GDM1 (cell line): ENCODE measurements at places on chromosomes 5 and 9.

GRCh38 chr9:85575868-85576267 lies 165.9 kb downstream of the AGTPBP1 start:
- no peak for DNase-seq

DNA sequence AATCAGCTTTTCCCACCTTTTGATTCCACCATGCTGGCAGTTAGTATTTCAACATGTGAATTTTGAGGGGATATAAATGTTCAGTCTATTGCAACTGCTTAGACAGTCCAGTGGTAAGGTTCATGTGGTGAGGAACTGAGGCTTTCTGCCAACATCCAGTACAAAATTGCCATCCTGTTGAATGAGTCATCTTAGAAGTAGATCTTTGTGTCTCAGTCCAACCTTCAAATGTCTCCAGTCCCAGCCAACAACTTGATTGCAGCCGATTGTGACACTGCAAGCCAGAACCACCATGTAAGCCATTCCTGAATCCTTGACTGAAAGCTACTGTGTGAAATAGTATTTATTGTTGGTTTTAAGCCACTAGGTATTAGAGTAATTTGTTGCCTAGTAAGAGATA lies 331.5 kb upstream of the GRIN3A start:
- no peak for DNase-seq

GRCh38 chr5:143605403-143606005 lies 202.0 kb upstream of the NR3C1 start:
- DNase-seq: no peak

DNA sequence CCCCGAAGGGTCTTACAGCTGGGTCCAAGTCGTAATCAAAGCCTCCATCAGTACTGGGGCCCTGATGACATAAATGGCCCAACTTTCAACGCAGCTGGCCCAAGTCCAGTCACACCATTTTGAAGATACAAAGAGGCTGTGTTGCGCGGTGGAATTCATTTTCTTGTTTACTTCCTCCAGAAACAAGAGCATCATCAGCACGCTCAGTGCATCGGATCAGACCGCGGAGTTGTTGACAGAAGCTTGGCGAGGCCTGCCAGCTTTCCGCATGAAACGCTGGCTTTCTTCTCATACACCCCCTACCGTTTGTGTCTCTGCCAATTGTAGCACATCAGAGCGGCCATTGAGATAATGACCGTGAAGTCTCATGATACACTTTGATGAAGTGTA lies 101.7 kb upstream of the SPATA31D4 start:
- DNase-seq: no peak

DNA sequence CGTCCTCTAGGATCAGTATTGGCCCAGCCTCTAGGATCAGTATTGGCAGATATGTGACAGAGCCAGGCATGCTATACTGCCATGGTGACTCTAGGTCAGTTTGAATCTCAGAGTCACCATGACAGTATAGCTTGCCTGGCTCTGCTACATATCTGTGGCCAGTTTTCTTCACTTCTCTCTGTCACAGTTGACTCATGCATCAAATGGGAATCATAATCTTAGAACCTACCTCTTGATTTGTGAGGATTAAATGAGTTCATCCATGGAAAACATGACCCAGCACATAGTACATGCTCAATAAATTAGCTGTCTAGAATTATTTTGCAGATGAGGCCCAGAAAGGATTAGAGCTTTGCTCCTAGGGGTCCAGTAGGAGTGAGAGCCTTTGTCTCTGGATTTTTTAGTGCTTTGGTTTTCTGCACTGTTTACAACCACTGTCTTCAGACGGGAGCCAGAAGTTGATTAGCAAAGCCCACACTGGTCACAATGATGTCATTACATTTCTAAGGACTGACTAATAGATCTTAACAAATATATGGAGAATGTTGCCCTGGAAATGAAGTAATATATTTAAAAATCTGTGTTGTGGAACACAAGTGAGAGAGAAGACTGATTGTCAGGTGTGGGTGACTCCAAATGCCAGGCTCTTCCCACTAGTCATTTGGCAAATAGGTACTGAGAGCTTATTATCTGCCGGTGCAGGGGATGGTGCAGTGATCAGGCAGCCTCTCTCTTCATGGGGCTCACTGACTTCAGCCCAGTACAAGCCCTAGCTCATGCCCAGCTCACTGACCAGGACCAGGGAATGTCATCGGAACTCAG lies 76.0 kb downstream of the COL15A1 start:
- DNase-seq: no peak

DNA sequence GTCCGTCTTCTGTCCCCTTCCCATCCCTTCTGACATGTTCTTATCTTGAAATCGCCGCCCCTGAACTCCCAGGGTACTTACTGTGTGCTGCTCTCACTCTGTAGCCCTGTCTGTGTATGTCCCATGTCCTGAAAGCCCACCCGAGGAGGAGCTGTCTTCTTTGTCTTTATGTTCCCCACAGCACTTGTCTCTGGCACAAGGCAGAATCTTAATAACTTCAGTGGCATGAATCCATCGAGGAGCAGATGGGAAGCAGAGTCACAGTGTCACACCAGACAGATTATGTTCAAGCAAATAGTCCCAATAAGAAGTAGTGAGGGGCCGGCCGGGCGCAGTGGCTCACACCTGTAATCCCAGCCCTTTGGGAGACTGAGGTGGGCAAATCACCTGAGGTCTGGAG lies 29.7 kb upstream of the LTC4S start:
- DNase-seq: no peak

DNA sequence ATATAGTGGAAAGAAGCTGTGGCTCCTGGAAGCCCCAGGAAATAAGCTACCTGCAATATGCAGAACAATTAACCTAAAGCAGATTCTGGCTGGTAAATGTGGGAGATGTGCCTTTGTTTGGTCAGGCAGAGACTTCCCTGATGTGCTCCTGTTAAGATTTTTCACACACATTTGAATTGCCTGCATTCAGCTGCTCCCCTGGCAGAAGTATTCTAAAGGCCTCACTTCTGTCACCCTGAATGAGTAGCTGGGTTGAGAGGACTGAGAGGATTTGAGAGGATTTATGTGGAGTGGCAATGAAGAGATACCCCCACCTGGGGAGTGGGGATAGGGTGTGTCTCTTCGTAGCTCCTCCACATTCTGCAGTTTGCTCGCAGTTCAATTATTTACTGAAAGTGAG lies 130.5 kb downstream of the ST8SIA4 start:
- DNase-seq: no peak

DNA sequence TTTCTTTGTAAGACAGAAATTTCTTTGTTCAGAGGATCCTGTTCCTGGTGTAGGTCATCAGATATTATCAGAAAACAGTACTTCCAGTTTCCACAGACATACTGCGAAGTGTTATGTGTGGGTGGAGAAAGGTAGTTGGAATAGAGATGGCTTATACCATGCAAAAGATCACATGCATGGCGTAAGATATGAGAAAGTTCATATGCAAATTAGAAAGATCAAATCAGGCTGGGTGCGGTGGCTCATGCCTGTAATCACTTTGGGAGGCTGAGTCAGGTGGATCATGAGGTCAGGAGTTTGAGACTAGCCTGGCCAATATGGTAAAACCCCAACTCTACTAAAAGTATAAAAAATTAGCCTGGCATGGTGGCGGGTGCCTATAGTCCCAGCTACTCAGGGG lies 65.2 kb upstream of the GLIS3 start:
- no peak for DNase-seq

- DNase-seq: no peak
These were observed 419.3 kb upstream of the MEF2C start for GRCh38 chr5:89302102-89302891.

- DNase-seq: no peak
These were observed 264.6 kb upstream of the ZNF608 start for GRCh38 chr5:125011014-125011413.

DNA sequence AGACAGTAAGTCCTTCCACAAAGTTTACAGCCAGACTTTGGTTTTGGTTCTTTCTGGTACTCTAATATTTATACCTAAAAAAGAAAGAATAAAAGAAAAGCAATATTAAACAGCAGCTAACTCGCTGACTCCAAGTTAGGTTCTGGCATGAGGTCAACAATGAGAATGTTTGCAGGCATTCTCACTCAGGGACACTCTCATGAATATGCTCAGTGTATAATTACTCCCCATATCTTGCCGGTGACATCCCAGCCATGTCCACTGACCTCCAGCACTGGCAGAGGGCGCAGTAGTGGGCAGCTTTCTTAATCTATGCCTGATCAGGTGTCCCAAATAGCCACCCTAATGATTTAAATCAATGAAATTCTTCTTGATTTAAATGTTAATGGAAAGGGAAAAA lies 151.5 kb downstream of the BNC2 start:
- DNase-seq: no peak

DNA sequence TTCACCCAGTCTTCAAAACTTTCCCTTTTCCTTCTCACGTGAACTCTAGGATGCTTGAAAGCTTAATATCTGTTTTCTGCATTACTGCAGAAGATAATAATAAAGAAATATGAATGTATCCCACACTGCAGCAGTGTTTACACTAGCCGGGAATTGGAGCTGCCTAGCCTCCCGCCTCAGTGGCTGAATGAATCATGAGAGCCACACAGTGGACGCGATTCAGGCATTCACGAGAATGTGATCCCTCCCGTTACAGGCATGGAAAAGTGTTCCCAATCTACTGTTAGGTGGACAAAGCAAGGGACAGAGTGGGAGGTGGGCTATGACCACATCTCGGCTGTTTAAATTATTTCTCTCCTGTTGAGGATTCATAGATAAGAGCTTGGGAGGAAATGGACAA lies 69.4 kb upstream of the CTSL start:
- DNase-seq: no peak
